ENCODE measurements at places on chromosomes 16 and 17.

DNA sequence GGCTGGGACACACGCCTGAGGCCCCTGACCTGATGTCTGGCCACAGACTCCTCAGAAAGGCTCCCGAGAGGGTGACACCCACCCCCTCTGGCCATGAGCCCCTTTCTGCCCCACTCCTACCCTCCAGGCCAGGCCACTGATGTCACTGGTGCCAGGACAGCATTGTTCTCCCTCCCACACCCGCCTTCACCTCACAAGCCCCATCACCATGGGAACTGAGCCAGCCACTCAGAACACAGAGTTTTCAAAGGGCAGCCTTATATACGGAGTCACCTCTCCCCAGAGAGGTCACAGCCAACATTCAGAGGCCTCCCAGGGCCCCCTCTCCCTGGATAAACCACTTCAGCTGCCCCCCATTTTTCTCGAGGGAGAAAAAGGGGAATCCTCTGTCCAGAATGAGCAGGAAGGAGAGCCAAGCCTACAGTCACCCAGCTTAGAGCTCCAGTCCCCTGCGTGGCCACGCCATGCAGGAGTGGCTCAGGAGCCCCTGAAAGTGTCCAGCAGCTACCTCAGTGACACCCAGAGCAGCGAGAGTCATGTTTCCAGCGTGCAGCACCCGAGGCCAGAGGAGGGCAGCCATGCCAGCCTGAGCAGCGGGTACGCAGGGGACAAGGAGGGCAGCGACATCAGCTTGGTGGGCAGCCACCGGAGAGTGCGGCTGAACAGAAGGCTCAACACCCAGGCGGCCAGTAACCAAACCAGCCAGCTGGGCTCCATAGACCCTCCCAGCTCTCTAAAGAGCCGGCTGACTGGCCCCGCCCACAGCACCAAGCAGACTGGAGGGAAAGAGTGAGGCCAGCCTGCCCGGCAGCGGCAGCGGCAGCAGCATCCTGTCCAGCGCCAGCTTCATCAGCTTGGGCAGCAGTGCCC is at the start of gene C16orf82:
TSS of gene C16orf82 (plus strand) at position 260 of the 870 bp plus-strand sequence.
- no peak for DNase-seq

DNA sequence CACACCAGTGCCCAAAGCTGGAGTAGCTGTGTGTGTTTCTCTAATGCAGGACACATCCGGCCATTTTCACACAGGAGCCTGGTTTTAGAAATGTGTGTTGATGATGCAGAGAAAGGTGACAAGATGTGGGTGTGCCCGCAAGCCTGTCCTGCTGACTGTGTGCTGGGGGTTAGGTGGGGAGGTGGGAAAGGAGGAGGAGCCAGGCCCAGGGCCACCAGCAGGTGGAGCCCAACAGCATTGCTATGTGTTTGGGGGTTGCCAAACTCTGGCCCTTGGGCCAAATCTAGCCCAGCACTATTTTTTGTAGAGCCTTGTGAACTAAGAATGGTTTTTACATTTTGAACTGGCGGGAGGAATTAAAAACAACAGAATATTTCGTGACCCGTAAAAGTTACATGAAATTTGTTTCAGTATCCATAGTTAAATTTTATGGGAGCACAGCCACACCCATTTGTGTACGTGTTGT is 61.7 kb upstream of the LGALS9 start:
- DNase-seq, result peak; percentile 63

GRCh38 chr16:56450275-56450985 is 702 bp downstream of the NUDT21 start:
- no peak for DNase-seq

DNA sequence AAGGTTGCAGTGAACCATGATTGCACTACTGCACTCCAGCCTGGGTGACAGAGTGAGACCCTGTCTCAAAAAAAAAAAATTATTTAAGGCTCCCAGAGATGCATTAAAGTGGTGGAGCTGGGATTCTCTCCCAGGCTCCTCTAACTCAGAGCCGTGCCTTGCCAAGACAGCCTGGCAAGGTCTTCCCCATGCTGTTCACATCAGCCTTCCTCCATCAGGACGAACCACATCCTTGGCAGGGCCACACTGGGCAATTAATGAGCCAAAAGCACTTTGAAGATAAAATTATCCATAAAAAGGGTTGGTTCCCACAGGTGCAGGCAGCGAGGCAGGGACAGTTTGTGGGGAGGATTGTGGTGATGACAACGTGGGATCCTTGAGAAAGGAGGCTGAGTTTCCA is 19.8 kb upstream of the BBS2 start:
- DNase-seq, result no peak

GRCh38 chr16:61371881-61372280 is 664.4 kb downstream of the CDH8 start:
- no peak for DNase-seq

DNA sequence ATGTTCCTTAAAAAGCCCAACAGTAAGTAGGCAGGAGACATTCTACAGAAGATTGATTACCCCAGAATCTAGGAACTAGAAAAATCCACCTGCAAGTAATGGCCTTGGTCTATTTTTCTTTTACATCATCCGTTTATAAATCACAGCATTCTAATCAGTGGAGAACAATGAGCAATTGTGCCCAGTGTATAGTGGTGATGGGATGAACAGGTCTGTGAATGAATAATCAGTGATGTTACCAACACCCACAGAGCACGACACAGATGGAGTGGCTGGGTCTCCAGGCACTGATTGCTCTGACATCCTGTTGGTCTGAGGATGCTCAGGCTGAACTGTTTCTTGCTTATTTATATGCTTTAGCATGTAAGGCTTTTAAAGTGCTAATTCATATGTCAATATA is 1251.2 kb upstream of the CDH8 start:
- no peak for DNase-seq

DNA sequence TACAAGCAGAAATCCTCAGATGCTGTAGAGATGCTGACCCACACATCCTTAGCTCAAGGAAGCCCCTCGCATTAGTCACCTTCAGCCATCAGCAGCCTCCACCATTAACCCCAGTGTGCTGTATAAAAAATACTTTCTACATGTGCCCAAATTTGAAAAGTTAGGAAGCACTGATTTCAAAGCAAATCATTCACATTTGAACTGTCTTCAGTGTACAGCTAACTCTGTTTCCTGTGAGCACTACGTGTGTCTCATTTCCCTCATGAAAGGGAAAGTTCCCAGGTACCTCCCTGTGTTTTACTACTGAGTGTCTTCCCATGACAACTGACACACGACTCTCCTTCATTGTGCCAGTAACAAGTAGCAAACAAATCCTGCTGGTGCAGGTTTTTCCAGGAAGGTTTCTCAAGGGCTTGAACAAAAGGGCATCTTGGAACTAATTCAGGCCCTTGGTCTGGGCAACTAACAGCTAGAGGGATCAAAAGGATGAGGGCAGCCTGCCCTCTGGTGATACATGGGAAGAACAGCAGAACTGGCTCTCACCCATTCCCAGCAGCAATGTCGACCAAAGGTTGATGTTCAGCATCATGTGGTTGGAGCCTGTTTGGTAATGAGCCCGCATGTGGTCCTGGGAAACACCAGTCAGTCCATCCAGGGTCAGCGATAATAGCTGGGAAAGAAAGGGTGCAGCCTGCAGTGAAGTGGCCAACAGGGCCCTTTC is 4.0 kb downstream of the SLC35B1 start:
- no peak for DNase-seq

GRCh38 chr17:75834279-75834920 is 9.8 kb downstream of the UNC13D start:
- no peak for DNase-seq

DNA sequence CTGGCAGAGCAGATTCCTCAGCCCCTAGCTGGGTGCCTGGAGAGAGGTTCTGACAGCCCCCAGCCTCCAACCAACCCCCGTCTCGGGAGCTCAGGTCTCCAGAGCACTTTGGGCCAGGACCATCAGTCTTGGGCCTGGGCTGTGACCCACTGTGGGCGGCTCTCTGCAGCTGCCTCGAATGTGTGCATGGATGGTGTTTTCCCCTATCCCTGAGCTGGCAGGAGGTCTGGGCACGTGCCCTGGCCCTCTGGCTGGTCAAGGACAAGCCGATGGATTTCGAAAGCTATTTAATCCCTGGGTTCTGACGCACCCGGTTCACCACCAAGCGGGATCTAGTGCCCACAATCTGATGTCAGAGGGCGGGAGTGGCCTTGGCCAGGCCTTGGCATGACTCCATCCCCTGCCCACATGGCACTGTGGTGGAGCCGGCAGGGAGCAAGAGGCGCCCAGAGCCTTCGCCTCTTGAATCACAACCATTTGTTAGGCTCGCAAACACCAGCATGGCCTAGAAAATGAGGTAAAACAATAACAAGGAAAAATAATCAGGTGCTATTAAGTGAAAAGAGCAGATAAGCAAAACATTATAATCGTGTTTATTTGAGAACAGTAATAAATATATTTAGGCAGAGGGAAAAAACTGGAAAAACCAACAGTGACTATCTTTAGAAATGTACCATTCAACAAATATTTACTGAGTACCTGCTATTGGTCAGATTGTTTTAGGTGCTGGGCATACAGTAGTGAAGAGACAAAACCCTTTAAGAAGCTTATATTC is 69.3 kb upstream of the TOB1 start:
- DNase-seq, result no peak

DNA sequence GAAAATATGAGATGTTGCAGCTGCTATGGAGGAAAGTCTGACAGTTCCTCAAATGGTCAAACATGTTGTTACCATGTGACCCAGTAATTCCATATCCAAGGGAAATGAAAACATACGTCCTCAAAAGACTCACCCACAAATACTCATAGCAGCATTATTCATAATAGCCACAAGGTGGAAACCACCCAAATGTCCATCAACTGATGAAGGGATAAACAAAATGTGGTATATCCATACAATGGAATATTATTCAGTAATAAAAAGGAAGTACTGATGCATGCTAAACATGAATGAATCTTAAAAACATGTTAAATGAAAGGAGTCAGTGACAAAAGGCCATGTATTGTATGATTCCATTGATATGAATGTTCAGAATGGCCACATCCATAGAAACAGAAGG is 140.2 kb downstream of the PITPNC1 start:
- DNase-seq, result no peak

- DNase-seq, result no peak
These were observed 50.9 kb downstream of the HELZ start for GRCh38 chr17:67194134-67194533.

DNA sequence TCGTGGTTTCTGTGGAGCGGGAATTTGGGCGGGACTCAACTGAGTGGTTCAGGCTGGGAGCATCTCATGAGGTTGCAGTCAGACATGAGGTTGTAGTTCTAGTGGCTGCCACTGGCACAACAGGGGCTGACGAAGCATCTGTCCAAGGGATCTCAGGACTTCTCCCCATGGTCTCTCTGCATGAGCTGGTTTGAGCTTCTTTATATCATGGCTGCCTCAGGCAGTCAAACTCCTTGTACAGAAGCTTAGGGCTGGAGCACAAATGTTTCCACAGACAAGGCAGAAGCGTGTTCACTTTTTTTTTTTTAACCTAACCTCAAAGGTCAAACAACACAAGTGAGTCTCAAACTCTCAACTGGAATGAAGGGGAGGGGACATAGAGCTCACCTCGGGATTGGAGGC is 243.3 kb downstream of the MSI2 start:
- no peak for DNase-seq

DNA sequence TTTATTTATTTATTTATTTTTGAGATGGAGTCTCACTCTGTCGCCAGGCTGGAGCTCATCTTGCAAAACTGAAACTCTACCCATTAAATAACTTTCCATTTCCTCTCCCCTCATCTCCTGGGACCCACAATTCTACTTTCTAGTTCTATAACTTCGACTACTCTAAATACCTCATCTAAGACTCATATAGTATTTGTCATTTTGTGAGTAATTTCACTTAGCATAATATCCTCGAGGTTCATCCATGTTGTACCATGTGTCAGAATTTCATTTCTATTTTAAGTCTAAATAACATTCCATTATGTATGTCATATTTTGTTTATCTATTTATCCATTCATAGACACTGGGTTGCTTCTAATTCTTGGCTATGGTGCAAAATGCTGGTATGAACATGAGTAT is 5.1 kb upstream of the NT5M start:
- no peak for DNase-seq

GRCh38 chr17:61251939-61252865 is 147.4 kb upstream of the TBX2 start:
- DNase-seq, result no peak

DNA sequence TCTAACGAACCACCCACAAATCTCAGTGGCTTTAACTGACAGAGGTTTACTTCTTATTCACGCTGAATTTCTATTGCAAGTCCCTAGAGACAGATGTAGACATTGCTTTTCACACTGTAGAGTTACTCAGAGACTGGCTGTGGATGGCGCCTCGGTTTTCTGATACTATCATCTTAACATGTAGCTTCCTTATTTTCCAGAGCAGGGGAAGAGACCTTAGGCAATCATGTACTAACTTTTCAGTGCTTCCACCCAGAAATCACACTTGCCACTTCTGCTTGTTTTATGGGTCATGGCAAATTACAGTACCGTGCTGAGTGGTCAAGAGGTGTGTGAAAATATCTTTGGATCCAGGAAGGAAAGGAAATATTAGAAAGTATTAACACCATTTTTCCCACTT is 65.4 kb downstream of the MAF start:
- DNase-seq, result no peak

GRCh38 chr17:21457051-21458026 is 81.2 kb downstream of the KCNJ12 start:
- DNase-seq, result peak; percentile 64

GRCh38 chr16:48256579-48257177 is 9.3 kb upstream of the ABCC11 start:
- DNase-seq, result no peak

DNA sequence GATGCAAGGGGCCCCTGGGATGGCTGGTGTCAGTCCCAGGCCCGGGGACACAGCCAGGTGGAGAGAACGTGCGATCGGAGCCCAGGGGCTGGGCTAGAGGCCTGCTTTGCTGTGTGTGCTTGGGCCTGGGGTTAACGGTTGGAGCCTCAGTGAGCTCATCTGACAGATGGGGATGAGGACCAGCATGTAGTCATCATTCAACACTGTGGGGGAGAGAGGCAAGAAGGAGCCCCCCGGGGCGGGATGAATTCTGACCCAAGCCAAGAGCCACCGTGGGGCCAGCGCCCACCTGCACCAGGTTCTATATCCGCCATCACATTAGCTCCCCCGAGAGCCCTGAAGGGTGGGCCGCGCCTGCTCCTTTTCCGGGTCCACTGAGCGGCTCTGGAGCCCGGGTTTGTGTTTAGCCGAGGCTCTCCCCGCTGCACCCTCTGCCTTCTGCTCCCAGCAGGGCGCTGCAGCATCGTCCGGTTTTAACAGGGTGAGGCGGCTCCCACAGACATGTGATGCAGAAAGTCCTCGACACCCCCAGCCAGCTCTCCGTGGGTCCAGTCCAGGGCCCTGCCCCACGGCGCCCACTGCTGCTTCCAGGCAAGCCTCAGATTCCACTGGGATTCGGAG is 365.7 kb downstream of the SEC14L1 start:
- no peak for DNase-seq

DNA sequence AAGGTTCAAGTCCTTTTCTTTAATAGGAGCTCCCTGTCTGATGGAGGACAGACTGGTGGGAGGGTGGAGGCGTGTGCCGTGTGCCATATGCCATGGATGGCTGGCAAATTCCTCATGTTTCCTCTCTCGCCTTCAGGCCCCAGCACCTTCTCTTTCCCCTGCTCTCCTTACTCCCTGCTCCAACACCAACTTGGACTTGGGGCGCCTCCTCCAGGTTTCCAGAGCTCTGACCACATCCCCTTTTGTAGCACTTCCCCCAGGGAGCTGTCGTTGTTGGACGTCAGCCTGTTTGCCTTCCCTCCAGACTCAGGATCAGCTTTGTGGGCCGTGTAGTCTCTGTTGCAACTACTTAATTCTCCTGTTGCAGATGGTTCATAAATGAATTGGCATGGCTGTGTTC is 30.7 kb downstream of the TMC7 start:
- no peak for DNase-seq
